Head of caudate nucleus (tissue), 42 donors: ENCODE measurements at places on chromosomes 7 and 10.

GRCh38 chr10:6774406-6774805, 194.3 kb upstream of the PRKCQ start:
- DNase-seq: no peak

GRCh38 chr7:351681-352480, 61.9 kb downstream of the FOXL3 start:
- peak; percentile 25 for DNase-seq

DNA sequence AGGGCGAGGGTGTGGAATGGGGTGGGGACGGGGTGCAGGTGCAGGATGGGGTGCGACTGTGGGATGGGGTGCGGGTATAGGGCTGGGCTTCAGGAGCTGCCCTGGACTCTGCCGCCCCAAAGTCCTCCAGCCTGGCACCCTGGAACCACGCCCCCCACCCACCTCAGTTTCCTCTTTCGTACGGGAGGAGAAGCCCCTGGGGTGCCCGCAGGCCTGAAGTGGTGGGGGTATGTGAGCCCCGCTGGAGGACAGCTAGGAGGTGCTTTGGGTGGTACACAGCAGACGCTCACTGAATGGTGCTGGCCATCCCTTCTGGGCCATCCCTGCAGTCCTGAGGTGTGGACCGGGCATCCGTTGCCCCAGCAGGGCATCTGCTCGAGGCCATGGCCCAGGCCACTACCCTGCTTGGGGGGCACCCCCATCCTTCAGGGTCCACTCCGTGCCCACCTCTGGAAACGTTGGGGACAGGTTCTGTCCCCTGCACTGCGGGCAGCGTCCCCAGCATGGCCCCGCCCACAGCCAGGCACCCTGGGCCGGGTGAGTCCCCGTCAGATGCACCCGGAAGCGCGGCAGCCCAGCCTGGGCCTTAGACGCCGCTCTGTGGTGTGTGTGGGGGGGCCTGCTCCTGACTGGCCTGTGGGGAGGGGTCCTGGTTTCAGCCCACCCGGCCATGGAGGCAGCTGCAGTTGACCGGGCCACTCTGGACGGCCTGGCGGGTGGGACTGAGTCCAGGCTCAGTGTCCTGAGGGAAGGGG, 41.6 kb downstream of the UNCX start:
- DNase-seq: no peak

- no peak for DNase-seq
Measured at GRCh38 chr10:58424176-58424575, 39.0 kb downstream of the TFAM start.

- DNase-seq: peak; percentile 3
Measured at GRCh38 chr7:156002362-156003066, 190.3 kb upstream of the SHH start.

GRCh38 chr7:154953006-154953684, 49.8 kb downstream of the PAXIP1 start:
- peak; percentile 40 for DNase-seq

GRCh38 chr10:82887488-82887887, 1012.5 kb downstream of the NRG3 start:
- DNase-seq: no peak

GRCh38 chr10:42801135-42801534, 18.5 kb downstream of the BMS1 start:
- no peak for DNase-seq

- peak; percentile 22 for DNase-seq
Measured at GRCh38 chr7:34875481-34875880, 161.8 kb downstream of the DPY19L1 start.
